ENCODE measurements at places on chromosomes 16 and 17.

DNA sequence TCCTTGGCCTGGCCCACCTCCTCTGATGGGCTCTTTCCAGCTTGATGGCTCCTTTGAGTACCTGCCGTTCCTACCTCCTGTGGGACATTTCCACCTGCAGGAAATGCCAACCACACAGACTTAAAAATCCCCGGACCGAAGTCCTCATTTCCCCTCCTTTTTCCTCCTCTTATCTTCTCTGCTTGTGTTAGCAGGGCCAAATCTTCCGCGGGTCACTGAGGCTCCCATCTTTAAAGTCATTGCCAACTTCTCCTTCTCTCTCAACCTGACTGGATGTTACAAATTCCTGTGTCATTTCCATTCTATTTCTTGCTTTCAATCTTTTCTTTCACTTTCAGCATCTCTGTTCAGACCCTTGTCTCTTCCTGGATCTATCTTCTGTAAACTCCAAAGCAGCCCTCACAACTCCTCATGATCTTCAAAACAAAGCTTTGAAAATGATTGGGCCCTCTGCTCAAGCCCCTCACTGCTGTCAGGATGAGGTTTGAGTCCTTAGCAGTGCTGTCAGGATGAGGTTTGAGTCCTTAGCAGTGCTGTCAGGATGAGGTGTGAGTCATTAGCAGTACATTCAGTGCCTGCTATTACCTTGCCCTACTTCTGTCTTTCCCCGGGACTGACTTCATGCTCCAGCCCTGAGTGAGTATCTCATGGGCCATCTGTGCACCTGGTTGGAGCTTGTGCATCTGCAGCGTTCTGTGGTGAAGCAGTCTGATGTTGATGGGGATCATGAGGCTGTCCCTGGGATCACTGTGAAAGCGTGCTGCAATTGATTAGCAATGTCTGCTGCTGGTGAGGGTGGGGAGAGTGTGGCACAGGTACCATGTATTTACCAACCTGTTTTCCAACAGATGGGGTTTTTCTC is 100.1 kb downstream of the IRF8 start:
- no peak for DNase-seq

- DNase-seq: no peak
Measured at GRCh38 chr17:66665194-66665593, 169.7 kb upstream of the CACNG5 start.

- no peak for DNase-seq
Measured at GRCh38 chr17:65070620-65071019, 14.1 kb upstream of the GNA13 start.

DNA sequence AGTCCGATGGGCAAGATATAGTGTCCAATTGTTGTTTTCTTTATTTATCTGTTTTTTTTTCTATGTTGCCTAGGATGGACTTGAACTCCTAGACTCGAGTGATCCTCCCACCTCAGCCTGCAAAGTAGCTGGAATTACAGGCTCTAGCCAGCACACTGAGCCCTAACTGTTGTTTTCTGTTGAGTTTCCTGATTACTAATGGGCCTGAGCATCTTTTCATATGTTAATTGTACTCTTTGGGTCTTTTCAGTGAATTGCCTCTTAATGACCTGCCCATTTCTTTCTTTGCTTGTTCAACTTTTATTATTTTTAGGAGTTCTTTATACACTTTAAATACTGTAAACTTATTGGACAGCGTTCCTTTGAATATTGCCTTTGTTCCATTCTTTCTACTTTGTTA is 213.0 kb downstream of the HS3ST3B1 start:
- DNase-seq: no peak

GRCh38 chr16:77970371-77970770 is 52.0 kb upstream of the CLEC3A start:
- no peak for DNase-seq

DNA sequence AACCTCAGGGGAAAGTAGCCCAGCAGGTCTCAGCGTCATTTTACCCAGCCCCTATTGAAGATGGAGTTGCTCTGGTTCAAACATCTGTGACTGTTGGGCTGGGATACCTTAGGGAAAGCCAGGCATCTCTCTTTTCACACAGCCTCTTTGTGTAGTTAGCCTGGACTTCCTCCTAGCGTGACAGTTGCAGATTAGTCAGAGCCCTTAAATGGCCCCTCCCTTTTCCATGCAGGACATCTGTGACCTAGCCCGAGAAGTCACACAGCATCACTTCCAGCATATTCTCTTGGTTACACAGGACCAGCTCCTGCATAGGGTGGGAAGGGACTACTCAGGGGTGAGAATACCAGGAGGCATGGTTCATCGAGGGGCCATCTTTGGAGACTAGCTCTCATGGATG is 375.0 kb upstream of the RBFOX1 start:
- DNase-seq: no peak

- DNase-seq: no peak
Measured at GRCh38 chr16:180101-180675, at the start of gene HBQ1. TSS of gene HBQ1 (plus strand) at chr16:180459. CDS start at chr16:180487, 28 bp downstream.

DNA sequence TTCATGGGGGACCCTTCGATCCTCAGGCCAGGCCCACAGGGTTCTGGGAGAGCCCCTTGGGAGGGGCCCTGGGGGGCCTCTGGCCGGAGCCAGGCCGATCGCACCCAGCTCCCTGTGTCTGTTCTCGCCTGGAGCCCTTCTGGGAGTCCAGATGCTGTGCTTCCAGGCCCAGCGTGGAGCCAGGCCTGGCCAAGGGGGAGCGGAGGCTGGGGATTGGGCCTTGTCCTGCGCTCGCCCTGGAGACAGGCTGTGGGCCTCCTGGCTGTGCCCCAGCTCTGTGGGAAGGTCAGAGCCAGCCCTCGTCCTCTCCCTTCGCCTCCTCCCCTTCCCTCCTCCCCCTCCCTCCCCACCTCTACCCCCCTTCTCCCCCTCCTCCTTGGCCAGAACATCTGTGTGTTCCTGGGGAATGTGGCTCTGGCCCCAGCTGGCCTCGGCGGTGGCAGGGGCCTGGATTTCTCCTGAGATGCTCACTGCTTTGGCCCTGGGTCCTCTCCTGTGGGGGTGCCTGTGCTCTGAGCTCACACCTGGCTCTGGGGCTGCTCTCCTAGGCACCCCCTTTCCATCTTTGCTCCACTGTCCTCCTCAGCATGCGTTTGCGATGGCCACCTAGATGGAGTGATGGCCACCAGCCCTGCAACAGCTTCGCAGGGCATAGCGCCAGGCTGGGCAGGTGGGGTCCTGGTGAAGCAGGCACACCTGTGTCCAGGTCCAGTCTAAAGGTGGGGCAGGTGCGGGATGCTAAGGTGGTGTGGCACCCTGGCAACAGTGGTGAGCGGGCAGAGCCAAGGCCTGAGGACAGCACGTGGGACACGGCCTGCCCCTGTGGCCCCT is 90.6 kb upstream of the CIBAR2 start:
- peak; percentile 32 for DNase-seq

DNA sequence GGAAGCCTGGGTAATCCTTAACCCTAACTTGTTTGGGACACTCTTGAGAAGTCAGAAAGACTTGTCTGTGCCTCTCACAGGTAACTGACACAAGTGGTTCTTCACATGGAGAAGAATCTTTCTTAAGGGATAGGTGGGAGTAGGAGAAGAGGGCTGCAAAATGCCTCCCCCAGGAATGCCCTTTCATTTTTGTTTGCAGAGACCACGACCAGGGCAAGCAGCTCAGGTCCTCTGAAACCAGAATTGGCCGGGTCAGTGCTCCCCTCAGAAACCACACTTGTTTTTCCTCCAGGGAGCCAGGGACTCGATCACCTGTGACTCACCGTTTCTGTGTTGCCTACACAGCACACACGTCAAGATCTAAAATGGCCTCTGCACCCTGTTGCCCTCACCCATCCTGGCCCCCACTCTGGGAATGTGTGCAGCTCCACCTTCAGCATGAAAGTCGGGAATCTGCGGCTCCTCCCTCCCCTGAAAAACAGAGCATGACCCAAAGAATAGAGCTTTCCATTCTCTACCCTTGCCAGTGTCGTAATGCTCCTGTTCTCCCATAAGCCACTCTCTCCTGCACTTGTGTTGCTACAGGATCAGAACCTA is 36.1 kb downstream of the HNF1B start:
- DNase-seq: no peak

GRCh38 chr16:57648581-57649442 is 19.3 kb upstream of the ADGRG3 start:
- peak; percentile 81 for DNase-seq
